ENCODE measurements at places on chromosomes 16 and 17.

GRCh38 chr16:56611281-56611833 lies 3.0 kb downstream of the MT2A start:
- DNase-seq: no peak

DNA sequence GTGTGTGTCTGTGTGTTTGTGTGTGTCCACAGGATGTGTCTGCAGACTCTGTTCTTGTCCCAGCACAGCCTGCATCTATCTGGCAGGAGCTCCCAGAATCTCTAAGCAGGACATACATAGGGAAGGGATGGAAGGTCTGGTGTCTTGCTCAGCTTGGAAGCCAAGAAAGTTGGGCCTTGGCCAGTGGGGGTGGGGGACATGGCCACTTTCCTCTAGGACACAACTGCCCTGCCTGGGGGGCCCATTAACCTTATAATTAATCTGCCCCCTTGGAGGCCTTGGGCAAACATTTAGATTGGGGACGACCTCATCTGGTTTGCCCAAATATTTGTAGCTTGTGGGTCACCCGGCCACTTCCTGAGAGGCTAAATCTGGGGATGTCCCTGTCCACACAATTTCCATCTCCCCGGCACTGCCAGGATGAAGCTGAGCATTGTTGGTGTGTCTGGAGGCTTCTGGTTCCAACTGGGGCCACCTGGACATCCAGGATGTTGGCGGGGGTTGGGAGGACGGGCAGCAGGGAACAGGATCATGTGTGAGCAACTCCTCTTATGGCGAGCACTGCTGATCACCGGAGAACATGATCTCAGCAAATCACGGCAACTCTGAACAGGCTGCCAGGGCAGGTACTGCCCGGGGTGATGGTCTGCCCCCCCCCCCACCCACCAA lies 17.2 kb upstream of the FOXF1 start:
- no peak for DNase-seq

DNA sequence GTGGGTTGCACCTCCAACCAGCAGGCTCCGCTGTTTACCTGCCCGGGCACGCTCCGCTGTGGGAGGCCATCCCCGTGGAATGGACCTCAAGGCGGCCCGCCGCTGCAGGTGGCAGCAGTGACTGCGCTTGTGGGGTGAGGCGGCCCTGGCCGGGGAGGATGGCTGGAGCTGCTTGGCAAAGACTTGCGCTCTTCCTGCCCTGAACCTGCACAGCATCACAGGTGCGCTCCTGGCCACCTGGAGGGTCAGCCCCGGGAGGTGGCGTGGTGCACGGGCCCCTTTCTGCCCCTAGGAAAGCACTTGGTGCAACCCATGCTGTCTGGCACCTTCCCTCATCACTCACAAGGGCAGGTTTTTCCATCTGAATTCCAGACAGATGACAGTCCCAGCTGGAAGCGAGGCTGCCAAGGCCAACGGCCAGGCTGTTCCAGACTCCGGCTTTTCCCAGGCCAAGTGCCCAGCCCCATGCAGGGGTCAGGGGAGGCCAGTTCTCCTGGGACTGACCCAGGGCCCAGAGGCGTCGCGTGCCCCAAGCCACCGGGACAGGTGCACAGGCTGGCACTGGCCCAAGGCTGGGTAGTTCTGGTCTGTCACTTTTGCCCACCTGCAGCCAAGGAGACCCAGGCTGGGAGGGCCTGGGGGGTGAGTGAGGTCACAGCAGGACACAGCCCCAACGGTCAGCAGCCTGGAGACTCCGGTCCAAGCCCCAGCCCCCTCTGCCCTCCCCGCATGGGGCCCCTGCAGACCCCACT lies 13.3 kb downstream of the UTS2R start:
- no peak for DNase-seq

DNA sequence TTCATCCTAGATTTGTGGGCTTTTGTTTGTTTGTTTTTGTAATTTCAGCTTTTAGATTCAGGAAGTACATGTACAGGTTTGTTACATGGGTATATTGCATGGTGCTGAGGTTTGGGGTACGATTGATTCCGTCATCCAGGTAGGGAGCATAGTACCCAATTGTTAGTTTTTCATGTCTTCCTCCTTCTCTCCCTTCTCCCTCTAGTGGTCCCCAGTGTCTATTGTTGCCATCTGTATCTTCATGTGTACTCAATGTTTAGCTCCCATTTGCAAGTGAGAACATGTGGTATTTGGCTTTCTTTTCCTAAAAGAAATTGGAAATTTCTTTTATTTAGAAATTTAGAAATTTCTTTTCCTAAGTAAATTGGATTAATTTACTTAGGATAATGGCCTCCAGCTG lies 37.1 kb upstream of the BCAS3 start:
- no peak for DNase-seq

GRCh38 chr16:84562174-84562815 lies 55.6 kb downstream of the COTL1 start:
- peak; percentile 46 for DNase-seq

DNA sequence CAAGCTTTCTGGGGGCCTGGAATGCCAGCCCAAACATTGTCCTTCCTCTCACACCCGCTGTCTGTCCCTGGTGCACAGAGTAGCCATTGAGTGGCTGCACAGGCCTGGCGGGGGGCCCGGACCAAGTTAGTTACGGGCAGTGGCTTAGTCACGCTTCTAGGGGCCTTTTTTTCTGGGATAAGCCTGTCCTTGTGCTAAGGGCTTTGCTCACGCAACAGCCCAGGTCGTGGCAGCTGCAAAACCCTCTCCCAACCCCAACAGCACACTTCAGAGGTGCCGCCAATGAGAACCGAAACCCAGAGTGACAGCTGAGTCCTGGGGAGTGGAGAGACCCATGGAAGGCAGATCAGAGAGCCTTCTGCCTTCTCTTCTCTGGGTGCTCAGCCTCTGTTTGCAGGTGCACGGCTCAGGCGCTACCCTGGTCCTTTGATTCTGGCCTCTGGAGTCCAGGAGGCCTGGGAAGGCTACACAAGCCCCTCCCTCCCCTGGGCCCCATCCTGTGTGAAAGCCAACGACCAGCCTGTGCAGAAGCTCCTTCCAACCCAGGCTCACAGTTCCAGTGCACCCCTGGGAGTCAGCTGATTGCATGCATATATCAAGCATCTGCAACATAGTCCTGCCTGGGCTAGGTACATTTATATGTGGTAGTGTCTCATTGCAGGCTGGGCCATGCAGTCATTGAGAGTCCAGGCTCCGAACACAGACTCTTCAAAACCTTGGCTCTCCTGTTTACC lies 9.1 kb downstream of the WSCD1 start:
- no peak for DNase-seq

GRCh38 chr17:35799942-35800341 lies 4.5 kb upstream of the MMP28 start:
- no peak for DNase-seq

DNA sequence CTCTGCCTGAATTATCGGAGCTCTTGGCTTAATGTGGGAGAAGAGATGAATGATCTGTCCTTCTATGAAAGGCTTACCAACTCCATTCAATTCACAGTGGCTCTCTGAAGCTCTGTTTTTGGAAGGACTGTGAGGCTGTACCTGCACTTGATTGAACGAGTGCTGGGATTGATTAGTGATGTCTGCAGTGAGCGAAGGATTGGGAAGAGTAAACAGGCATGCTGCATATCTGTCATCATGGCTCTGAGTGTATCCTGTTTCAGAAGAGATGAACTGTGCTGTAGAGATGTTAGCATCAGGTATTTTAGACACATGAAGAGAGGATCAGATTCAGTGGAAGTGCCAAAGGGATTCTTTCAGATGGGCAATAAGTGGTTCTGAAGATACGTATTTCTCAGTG lies 564.0 kb downstream of the MAF start:
- no peak for DNase-seq

DNA sequence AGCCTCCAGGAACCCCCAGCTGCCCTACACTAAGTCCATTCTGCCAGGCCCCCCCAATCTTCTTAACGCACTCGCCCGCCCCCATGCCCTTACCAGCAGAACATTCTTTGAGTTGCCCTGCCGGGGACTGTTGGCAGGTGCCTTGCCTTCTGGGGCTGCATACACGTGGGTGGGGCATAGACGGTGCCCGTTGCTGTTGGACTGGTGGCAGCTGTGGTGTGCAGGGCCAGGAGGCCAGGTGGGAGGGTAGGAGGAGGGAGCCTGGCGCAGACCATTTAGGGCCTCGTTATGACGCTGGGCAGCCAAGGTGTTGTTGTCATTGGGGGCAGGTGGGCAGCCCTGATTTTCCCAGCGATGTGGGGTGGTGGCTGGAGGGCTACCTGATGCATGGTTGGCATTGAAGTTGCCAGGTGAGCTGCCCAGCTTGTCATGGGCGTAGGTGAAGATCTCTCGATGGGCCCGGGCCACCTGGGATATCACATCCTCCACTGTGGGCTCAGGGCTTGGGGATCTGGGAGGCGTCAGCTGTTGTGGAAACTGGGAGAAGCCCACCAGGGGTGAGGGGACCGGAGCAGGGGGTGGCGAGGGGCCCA lies 4.9 kb downstream of the NR1D1 start:
- DNase-seq: no peak

- DNase-seq: no peak
Observed at GRCh38 chr17:4362141-4362540, 4.3 kb downstream of the UBE2G1 start.

DNA sequence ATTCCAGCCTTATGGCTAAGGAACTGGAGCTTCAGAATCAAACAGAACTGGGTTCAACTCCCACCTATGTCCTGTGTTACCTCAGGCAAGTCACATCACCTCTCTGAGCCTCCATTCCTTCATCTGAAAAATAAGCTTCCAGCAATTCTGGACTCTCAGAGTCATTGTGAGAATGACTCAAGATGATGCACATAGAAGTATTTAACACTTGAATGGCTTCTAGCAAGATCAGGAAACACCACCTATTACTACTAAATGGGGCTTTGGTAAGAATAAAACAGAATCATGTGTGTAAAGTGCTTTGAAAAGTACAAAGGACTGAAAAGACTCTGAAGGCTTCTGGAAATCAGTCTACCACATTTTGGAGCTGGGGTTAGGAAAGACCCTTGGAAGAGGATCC lies 30.8 kb upstream of the CALB2 start:
- no peak for DNase-seq

- no peak for DNase-seq
Observed at GRCh38 chr17:3594976-3595375, 14.2 kb downstream of the TRPV1 start.

DNA sequence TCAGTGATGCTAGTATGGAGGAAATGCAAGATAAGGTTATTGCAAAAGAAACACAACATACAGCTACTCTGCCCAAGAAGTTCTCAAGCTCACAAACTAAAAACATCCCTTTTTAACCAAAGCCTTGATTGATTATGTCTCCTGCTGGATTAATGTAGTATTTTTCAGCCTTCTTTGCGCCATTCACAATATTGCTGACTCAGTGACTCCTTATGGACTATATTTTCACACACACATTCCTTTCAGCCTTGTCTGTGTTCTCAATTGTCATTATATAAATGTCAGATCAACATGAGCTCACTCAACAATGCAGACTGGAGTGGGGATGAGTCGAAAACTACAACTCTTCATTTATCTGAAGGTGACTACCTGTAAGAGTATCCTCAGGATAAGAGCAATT lies 579.3 kb upstream of the CDH8 start:
- no peak for DNase-seq
